Globus pallidus (tissue), 1 donor: ENCODE measurements at places on chromosomes 3 and 15.

DNA sequence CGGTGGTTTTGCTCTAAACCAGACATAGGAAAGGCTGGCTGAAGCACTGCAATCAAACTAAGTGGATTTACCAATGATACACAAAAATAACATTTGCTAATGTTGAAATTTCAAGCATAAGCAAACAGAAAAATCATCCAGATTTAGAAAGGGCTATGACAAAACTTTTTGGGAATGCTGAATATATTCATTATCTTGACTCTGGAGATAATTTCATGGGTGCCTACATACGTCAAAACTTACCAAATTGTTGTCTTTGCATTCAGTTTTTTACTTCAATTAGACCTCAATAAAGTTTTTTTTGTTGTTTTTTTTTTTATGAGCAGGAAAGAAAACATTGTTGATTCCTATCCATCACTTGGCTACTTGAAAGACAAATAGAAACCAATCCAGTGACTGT is 140.8 kb downstream of the NR2E3 start:
- no peak for DNase-seq

DNA sequence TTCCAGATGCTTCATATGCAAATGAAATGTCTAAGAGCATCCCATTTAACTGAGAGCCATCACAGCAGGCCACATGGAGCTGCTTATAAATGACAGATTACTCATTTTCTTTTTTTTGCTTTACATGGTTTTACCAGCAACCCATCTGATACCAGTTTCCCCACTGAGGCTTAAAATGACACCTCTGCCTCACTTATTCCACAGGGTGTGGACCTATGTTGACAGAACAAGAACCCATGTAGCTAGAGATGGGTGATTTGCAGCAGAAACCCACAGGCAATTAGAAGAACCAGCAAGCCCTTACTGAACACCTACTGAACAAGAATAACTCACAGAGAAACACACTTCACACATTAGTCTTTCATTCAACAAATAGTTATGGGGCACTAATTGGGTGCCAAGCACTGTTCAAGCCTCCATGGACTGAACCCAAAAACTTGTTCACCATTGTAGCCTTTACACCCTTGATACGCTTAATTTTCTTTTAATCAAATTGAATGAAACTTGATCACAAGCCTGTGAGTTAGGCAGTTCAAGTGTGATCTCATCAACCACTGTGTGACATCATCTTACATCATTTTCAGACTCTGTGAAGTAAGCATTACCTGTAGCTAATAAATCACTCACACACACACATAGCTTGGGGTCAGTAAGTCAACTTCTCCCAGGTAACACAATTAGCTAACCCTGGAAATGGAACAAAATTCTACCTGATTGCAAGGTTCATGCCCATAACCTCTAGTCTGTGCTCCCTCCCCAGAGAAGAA is 45.4 kb downstream of the MAGI1 start:
- no peak for DNase-seq

GRCh38 chr3:188754267-188754666 is 417.5 kb upstream of the TPRG1 start:
- DNase-seq, result no peak

DNA sequence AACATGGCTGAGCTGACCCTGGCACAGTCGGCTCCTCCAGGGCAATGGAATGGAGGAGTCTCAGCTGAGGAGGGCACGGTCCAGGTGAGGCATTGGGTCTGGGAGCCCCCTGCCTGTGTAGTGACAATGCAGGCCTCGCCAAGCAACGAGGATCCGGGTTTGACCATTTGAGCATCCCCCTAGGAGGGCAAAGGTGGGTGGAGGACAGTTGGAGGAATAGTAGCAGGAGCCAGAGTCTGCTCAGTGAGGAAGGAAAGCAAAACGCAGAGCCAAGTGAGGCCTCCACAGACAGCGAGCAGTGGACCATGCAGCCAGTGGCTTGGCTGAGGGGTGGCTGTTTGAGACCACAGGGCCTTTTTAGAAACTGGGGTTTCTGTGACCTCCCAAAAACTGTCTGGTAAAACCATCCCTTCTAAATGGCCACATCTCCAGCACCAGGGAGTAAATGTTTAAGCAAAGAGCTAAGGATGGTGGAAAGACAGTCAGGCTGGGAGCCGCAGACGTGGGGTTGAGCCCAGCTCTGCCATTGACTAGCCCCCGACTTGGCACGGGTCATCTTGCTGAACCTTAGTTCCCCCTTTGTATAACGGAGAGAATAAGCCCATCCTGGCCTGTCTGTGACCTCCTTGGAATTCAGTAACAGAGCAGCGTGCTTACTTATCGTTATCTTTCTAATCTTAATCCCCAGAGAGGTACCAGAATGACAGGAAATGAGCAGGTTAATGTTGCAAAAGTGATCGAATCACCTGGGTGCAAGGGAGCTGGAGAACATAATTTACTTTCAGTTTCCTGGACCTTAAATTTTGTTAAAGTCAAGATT is 46.8 kb downstream of the CMTM6 start:
- DNase-seq, result no peak

GRCh38 chr3:149426325-149426724 is 48.2 kb upstream of the TM4SF4 start:
- DNase-seq, result no peak

DNA sequence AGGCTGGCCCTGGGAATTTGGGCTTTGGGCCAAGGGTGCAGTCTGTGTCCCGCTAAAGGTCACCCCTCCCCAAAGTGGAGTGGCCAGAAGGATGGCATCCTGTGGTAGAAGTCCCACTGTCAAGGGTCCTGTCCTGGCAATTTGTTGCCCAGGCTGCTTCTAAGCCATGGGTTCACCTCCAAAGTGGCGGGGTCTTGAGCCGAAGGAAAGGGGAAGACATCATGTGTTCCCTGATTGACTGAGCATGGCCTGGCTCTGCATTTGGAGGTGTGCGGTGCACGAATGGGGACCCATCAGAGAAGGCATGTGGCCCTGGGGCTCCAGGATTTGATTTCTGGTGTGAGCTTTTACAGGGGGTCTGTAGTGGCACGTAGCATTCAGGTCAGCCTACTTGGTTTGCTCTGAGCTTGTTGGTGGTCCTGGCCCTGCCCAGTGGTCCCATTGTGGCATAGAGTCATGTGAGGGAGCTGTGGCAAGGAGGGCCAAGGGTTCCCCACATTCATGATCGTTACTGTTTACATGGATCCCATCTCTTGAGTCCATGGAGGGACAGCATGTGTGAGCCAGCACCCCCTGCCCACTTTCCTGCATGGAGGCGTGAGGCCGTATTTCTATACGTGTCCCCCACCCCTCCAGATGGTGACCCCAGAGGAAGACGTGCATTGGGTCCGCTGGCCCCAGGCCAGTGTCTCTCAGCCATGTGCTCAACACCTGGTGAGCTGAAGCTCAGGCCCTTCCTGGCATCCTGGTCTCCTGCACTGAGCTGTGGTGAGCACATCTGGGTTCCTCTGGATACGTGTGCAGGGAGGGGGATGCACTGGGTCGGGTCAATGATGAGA is 225.1 kb downstream of the SNRPN start:
- no peak for DNase-seq

GRCh38 chr15:59292442-59293151 is 80.1 kb downstream of the MYO1E start:
- peak; percentile 96 for DNase-seq

DNA sequence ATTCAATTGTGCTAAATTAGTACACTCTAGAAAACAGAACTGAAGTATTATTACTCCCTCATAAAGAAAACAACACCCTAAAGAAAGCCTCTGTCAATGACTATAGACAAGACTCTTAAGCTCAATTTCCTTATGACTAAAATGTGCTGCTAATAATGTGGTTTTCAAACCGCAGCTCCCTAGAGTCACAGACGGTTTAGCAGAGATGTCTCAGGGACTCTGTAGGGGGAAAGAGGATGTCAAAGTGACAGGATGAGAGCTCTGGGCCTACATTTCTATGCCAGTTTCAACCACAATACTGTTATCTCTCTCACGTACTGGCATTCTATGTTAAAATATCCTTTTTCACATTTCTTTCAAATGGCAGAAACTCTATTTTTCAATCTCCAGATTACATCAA is 37.6 kb upstream of the WDR49 start:
- DNase-seq, result no peak
